ENCODE measurements at places on chromosomes 13 and 19. TPM values are rescaled to one million over a fixed set of nuclear protein-coding genes. Genes with fewer than 3 reads are reported as not detected.

DNA sequence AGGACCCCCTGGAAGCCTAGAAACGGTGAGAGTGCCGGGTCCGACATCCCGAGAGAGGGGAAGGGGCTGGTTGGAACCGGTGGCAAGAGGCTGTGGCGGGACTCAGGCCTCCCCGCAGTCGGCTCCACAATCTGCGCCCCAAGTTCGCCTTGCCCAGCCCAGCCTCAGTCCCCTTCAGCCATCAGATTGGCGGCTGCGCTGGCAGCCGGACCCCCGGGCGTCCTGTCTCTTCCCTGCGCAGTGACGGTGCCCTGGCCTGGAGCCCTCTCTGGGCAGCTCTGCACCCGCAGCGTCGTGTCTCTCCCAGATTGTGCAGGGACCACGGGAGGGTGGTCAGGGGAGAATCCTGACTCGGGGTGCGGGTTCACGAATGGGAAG is 315 bp downstream of the ZNF492 start:
- H3K4me1 ChIP-seq: peaks cover 5% of the 10 kb centered on the region
- no peak overlapping the region for H3K27ac ChIP-seq

DNA sequence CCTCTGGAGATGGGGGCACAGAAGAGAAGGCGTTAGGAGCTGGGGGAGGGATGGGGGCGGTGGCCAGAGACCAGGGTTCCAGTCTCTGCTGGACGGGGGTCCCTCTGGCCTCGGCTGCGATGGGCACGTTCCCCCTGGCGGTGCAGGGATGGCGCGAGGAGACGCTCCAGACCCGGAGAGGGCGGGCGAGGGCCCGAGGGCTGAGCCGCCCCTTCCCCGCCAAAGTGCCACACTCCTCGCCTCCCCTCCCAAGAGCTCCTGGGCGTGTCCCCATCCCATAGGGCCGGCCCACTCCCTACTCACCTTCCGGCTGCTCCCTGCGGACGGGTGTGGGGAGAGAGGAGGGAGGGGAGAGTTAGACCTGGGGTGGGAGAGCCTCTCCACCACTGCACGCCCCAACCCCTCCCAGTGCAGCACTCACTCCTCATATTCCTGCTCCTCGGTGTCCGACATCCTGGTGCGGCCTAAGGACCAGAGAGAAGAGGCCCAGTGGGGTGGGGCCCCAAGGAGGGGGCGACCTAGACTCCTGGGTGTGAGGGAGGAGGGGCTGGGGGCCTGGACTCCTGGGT is 2.2 kb downstream of the TNNT1 start:
- no peak overlapping the region for H3K27ac ChIP-seq
- H3K4me1 ChIP-seq: peaks cover 11% of the 10 kb centered on the region
- DNase-seq: no peak
- no peak overlapping the region for H3K4me3 ChIP-seq

- H3K27ac ChIP-seq: no peak overlapping the region
- no peak overlapping the region for H3K4me3 ChIP-seq
- no peaks in the 10 kb centered on the region for H3K27me3 ChIP-seq
- DNase-seq: no peak
- peaks cover 77% of the 10 kb centered on the region for H3K36me3 ChIP-seq
These were observed 28.2 kb downstream of the CILP2 start for GRCh38 chr19:19566306-19566705.

GRCh38 chr13:98930151-98930591 is 47.7 kb downstream of the DOCK9 start:
- no peaks in the 10 kb centered on the region for H3K36me3 ChIP-seq
- H3K27ac ChIP-seq: peak overlapping the region; percentile 47
- H3K4me1 ChIP-seq: peaks cover 7% of the 10 kb centered on the region
- DNase-seq: peak; percentile 66
- no peak overlapping the region for H3K4me3 ChIP-seq
- no peaks in the 10 kb centered on the region for H3K27me3 ChIP-seq

Gene ZNF607
- 12.3 TPM for total RNA-seq

Measured in spinal cord (tissue), 10 donors.